NCI-H187 (cell line): ENCODE measurements at places on chromosomes 5 and 9.

DNA sequence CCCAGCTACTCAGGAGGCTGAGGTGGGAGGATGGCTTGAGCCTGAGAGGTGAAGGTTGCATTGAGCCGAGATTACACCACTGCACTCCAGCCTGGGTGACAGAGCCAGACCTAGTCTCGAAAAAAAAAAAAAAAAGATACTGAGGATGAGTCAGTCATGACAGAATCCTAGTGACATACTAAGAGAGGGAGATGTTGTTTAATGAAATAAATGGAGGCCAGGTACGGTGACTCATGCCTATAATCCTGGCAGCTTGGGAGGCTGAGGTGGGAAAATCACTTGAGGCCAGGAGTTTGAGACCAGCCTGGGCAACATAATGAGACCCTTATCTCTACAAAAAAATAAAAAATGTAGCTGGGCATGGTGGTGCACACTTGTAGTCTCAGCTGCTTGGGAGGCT, 107.2 kb downstream of the ZFAND5 start:
- DNase-seq: no peak

DNA sequence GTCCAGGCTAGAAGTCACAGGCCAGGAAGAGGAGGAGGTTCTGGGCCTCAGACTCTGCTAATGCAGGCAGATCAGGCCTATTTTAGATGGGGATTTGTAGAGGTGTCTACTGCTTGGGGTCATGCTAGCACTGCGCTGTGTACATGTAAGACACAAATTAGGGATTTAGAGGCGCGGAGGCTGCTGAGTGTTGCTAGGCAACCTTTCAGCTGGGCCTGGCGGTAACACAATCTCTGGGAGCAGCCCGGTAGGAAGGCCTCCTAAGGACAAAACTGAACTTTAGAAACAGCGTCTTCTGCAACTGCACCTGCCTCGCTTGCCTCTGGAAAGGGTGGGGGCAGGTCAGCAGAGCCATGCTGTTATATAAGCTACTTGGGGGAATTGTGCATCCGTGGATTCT, 147.9 kb downstream of the MACROH2A1 start:
- no peak for DNase-seq

GRCh38 chr5:143657647-143658285, 154.2 kb upstream of the HMHB1 start:
- peak; percentile 69 for DNase-seq

DNA sequence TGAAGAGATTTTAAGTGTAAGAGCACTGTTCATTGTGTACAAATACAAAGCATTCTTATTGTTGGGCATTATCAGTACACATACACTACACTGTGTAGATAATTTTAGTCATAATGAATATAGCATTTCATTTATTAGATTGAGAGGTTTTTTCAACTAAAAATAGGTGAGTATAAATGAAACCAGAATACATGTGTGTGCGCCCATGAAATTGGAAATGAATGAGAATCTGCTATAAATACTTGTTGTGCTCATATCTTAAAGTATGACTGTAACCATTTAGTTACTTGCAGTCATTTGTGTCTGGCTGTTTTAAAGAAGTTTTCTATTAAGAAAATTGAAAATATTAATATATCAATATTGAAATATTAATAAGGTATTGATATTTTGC, 189.0 kb upstream of the MEF2C start:
- DNase-seq: no peak

DNA sequence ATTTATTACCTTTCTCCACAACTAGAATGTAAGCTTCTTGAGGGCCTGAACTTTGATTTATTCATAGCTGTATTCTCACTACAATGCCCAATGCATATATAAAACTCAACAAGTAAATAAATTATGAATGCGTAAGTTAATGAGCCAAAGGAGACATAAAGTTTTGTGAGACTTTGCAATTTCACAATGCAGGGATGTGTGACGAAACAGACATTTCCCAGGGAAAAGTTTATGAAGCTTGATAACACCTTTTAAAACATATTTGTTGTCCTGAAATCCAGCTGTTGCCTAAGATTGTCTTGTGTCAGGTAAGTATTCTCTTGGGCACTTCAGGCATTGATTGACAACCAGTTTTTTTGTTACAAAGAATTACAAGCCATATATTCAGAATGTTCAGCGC, 800.1 kb downstream of the BRINP1 start:
- no peak for DNase-seq

GRCh38 chr9:36445800-36446361, 45.8 kb upstream of the RNF38 start:
- DNase-seq: no peak

- DNase-seq: no peak
These were observed 74.9 kb downstream of the SLC44A1 start for GRCh38 chr9:105319202-105319813.

DNA sequence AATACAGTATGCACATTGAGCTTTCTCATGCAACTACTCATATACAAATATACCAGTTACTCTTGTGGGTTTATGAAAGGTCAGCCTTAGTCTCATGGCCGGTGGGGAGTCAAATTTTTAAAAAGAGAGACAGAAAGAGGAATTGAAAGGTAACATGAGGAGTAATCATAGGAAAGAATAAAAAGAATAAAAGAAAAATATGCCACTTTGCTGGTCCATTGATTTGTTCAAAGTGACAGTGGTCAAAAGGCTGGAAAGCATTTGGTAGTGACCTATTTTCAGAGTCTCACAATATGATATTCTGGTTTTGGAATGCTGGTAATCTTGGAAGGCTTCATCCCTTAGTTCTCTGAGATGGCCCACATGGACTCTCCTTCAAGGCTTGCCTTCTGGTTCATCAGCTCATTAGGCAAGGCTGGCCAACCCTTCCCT, 67.0 kb downstream of the ZNF366 start:
- no peak for DNase-seq

DNA sequence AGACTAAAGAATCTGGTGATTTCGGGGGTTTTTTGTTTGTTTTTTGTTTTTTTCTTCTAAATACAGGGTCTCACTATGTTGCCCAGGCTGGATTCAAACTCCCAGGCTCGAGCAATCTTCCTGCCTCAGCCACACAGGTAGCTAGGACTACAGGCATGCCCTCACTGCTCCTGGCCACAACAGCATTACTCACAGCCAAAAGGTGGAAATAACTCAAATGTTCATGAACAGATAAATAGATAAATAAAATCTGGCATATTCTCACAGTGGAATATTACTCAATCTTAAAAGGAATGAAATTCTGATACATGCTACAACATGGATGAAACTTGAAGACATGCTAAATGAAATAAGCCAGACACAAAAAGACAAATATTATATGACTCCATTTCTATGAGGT, 19.8 kb upstream of the RAD23B start:
- DNase-seq: no peak

DNA sequence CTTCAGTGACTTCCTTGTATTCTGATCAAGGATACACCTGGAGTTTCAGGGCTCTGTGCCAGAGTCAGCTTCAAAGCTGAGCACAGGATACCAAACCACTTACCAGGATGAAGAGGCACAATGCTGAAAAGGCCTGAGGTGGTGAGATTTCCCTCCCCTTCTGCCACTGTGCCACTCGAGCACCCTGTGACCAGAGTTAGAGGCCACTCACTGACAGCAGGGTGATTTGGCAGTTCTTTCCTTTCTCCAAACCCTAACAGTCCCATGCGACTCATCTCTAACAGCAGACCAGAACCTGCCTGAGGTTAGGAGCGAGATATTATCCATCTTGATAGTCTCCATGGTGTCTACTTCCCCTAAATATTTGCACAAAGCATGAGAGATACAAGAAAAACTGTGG, 1.8 kb downstream of the PLGRKT start:
- DNase-seq: no peak

DNA sequence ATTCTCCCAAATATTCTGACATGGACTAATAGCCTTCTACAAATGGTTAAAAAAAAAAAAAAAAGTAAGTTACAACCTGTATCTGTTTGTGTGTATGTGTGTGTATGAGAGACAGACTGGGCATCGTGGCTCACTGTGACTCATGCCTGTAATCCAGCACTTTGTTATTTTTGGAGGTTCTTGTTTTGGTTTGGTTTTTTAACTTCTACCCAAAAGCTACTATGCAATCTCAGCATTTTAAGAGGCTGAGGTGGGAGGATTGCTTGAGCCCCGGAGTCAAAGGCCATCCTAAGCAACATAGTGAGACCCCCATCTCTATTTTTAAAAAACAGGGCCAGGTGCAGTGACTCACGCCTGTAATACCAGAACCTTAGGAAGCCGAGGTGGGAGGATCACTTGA, 17.6 kb upstream of the HAVCR1 start:
- DNase-seq: no peak

DNA sequence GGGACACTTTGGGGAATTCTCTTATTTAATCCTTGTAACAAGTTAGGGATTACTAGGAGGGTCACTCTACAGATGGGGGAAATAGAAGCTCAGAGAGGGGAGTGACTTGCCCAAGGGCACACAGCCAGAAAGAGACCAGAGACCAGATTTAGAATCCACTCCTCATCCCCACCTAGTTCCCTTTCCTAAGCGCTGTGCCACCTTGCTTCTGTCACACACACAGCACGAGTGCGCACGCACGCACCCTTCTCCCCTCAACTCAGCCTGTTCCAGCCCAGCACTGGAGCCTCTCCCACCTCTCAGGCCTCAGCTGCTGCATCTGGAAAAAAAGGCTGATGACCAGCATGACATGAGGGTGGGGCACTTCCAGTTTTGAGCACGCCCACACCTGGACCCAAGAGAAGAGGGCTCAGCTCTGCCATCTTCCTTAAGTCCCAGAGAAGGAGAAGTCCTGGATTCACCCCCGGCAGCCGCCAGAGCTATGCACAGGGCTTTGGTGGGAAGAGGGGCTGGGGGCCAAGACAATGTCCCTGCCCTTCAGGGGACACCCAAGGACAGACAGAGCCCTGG, 18.5 kb downstream of the NR5A1 start:
- no peak for DNase-seq

GRCh38 chr9:4894076-4894475, 91.0 kb upstream of the JAK2 start:
- no peak for DNase-seq

GRCh38 chr5:143176048-143176447, 227.4 kb downstream of the NR3C1 start:
- no peak for DNase-seq

GRCh38 chr5:160514866-160515265, 93.2 kb downstream of the PTTG1 start:
- DNase-seq: no peak

GRCh38 chr5:161745392-161745791, 59.9 kb downstream of the GABRA6 start:
- DNase-seq: no peak

GRCh38 chr9:5790923-5791322, 42.0 kb downstream of the ERMP1 start:
- no peak for DNase-seq

DNA sequence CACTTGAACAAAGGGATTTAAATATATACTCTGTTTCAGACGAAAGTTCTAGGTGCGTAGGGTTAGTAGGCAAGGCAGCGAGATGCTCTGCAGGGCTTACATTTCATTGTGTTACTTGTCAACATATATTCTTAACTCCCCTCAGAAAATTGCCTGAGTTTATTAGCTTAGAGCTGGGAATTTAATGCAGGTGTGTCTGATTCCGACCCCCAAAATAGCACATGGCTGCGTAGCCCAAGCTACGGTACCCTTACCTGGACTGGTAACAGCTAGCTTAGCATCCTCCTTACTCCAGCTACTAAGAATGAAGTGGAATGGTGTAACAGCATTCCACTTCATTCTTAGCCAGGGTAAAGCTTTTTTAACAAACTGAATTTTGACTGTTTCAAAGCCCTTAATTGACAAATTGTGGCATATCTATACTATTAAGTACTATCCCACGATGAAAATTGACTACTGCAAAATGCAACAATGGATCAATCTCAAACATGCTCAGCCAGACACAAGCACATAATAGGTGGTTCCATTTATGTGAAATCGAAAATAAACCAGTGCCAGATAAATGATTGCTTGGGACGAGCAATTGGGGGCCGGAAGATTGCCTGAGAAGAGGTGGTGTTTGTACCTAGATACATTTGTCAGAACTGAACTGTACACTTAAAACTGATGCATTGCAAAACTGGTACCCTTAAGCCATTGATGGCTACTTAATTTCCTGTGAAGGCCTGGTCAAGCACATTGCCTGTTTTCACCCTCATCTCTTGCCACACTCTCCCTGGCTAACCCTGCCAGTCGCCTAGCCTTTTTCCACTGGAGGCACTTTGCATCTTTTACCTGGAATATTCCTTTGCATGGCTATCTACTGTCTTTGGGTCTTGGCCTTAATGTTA, 3.0 kb upstream of the FGF18 start:
- no peak for DNase-seq

- no peak for DNase-seq
These were observed 12.1 kb upstream of the ABLIM3 start for GRCh38 chr5:149129181-149129580.

DNA sequence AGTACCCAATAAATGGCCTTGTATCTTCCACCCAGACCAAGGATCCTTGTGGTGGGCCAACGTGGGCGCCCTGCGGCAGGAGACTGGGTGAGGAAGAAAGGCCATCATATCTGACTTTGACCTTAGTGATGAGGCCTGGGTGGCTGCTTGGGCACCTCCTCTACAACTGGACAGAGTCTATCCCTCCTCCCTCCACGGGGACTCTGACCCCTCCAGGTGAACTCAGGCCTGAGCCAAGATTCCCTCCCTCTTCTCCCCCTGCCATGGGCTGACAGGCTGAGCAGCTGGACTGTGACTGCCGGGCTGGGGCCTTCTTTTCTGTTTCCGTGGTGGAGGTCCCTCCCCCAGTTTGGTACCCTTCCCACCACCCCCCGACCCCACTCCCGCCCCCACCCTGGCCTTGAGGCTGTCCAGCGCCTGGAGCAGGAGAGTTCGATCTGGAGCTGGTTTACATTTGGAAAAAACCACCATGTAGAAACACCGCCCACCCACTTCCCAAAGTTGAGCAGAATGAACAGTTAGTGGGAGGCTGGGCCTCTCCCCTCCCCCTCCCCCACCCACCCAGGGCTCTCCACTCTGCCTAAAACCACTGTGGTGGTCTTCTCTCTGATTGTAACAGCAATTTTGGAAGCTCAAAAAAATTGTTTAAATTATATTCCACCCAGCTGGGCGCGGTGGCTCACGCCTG, 1.2 kb upstream of the PHYHD1 start:
- DNase-seq: no peak

- no peak for DNase-seq
These were observed 93.6 kb upstream of the FER start for GRCh38 chr5:108654051-108654450.

DNA sequence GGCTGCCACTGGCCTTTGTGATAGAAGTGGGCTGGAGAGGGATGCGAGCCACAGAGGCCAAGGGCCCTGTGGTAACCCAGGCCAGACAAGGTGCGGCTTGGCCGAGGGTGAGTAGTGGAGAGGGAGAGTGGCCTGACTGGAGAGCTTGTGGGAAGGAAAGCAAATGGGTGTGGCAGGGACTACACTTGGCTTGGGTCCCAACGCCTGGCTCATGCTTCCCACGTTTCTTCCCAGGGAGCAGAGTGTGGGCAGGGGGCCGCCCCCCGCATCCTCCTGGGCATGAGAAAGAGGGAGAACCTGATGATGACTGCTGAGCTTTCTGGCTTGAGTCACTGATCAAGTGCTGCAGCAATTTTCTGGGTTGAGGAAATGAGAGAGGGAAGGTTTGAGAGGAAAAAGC, 95.7 kb downstream of the ANKH start:
- no peak for DNase-seq

DNA sequence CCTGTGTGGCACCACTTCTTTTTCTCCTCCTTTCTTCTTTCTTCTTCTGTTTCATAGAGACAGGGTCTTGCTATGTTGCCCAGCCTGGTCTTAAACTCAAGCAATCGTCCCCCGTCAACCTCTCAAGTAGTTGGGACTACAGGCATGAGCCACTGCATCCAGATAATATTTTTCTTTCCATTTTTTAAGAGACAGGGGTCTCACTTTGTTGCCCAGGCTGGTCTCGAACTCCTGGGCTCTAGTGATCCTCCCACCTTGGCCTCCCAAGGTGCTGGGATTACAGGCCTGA, 47.4 kb upstream of the IER5L start:
- no peak for DNase-seq
